ENCODE measurements at places on chromosomes 6 and 20.

DNA sequence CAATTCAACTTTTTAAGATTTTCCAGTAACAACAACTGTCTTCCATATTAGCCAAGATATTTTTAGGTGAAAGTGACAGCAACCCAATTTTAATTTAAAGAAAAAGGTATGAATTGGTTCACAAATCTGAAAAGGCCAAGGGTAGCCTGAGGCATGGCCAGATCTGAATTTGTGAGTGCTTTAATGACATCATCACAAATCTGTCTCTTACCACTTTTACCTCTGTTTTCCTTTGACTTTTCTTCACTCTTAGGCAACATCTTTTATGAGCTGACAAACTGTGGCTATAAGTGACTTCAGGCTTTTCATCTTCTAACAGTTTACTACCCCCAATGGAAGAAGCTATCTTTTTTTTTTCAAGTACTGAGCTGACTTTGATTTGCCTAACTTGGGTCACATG, 44.5 kb upstream of the PKIB start:
- no peak for DNase-seq

DNA sequence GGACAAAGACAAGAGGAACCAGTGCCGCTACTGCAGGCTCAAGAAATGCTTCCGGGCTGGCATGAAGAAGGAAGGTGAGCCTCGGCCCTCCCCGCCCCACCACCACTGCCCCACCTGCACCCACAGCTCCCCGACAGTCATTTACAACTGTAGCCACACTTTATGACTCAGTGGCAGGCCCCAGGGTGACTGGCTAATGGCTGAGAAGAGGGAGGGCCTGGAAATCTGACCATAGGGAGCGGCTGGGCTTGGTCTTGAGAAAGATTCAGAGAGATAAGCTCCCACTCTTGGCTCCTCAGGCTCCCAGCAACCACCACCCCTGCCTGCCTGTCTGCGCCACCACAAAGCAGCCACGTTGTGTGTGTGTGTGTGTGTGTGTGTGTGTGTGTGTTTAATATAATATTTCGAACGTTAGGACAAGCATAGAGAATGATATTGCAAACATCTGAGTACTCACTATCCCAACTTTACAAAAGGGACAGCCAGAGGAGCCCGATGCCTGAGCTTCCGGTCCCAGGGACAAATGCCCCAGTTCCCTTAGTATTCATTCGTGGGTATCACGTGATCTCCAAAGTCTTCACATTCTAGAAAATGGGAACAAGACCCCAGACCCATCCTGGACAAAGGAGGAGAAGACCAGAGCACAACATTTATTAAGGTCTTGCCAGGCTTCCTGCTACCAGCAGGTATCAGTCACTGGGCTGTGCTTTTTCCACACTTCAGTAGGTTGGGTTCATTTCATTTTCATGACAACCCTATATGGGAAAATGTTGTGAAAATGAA, 52.1 kb downstream of the HNF4A start:
- DNase-seq = no peak

- no peak for DNase-seq
Measured at GRCh38 chr6:41654698-41655151, 16.5 kb downstream of the MDFI start.

- DNase-seq = no peak
Measured at GRCh38 chr6:89452281-89452680, 19.3 kb downstream of the ANKRD6 start.

DNA sequence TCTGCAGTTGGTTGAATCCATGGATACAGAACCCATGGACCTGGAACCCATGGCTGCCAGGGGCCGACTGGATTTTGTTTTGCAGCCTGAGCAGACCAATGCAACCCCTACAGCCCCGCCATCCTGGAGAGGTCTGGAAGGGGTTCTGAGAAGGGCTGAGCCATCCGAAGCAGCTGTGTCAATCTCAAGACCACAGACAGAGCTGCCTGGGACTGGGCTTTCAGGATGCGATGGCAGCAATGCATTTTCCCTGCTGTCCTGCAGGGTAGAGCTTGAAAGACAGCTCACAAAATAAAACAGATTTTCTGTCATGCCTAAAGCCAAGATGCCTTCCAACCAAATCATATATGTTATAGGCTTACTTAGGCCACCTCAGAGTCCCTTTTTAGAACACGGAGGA, 125.8 kb upstream of the NXT1 start:
- DNase-seq = no peak

DNA sequence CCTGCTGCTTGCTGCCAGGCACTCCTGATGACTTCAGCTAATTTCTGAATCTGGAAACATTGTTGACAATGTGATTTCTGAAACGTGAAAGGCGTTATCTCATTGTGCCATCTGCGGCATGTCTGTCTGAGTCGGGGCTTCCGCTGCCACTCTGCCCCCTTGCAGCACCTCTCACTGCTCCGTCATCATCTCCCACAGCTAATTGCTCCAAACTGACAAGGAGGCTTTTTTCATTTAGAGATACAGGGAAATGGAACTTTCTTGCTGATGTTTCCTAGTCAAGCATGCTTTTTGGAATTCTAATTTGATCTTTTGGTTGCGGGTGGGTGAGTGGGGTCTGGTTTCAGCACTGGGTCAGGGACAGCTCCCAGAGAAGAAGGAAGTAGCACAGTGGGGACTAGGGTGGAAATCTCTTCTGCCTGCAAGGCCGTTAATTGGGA, 233.5 kb downstream of the DHX35 start:
- no peak for DNase-seq

- DNase-seq = no peak
Measured at GRCh38 chr6:116801971-116802370, 26.9 kb downstream of the GPRC6A start.

- no peak for DNase-seq
Measured at GRCh38 chr6:39876111-39876510, 58.2 kb downstream of the MOCS1 start.

DNA sequence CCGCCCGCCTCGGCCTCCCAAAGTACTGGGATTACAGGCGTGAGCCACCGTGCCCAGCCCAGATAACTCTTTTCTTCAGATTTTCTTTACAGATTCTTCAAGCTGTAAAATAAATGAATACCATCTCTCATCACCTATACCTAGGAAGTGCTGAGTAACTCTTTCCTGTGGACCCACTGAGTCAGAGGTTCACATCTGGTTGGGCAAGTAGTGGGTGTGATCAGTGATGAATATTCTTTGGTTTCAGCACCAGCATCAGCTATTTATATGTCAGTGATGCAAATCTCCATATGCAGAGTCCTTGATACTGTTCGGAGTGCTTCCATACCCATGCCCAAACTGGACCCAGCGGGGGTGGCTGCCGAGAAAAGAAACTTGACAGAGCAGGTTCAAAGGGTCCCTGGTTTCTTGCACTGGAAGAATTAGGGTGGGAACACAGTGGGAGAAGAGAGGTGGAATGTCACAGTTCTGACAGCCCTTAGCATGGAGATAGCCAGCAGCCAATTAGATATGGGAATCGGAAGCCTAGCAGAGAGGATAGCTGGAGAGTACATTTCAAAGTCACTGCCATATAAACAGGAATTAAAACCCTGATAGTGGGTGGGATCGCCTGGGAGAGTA, 64.9 kb upstream of the DDR1 start:
- DNase-seq = no peak

- no peak for DNase-seq
Measured at GRCh38 chr6:168844821-168845609, 404.0 kb downstream of the SMOC2 start.

All from stimulated activated CD8-positive, alpha-beta memory T cell treated with anti-CD3 and anti-CD28 coated beads, Interleukin-4, amount 100 ng/mL, for 1 hour (primary cell).